Naive thymus-derived CD4-positive, alpha-beta T cell (primary cell): ENCODE measurements at places on chromosomes 2 and 18. TPM values are rescaled to one million over a fixed set of nuclear protein-coding genes. Genes with fewer than 3 reads are reported as not detected.
A peak's percentile ranks its signal among the peaks of the same experiment; 100 is the strongest.

Gene CERKL
- 4.5 TPM for polyA plus RNA-seq

Gene TTLL4
- 9.8 TPM for polyA plus RNA-seq

DNA sequence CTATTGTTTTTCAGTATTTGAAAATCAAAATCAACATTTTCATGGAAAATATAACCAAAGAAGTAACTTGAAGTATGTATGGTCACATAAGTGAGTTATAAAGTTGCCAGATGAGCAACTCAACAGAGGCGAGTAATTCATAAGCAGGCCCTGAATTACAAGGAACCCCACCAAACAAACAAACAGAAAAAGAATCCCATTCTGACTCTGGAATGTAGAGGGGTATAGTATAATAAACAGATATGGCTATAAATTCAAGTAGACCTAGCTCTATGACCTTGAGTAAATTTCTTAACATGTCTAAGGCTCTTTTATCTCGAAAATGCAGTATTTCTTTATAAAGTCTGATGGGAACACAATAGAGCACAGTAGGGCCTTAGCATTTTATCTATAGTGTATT is 4.7 kb upstream of the CDH2 start:
- no peak for DNase-seq

- no peak for DNase-seq
These were observed 88.8 kb downstream of the UXS1 start for GRCh38 chr2:106105151-106105922.

DNA sequence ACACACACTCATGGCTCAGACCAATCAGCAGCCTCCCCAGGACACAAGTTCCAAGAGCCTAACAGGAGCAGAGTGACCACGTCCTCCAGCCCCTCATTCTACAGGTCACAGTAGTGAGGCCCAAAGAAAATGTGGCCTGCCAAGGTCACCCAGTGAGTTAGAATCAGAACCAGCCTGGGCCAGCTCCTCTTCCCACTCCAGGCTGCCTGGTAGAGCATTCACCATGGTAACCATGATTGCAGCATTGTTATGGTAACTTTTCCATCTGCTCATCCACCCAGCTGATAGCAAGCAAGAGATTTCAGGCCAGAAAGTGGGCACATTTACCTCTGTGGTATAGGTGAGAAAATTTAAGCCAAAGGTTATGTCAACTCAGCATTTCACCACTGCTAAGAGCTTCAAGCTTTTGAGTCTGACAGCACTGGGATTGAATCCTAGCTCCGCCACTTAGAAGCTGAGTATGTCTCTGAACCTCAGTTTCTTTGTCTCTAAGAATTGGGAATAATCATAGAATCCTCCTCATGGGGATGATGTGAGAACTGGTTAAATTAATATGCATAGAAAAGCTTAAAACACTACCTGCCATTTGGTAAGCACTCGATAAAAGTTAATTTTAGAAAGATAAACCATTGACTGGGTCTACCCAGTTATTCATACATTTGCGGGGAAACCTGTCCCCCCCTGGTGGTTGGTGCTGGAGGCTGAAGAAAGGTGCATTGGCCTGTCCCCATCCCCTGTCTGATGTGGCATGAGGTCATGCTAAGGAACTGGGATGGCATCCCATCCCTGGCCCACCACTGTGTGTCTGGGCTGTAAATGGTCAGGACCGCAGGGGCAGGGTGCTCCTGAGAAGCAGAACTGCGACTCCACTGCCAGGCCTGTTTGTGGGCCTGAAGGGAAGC is 181.5 kb downstream of the KLHL29 start:
- peak; percentile 14 for DNase-seq

DNA sequence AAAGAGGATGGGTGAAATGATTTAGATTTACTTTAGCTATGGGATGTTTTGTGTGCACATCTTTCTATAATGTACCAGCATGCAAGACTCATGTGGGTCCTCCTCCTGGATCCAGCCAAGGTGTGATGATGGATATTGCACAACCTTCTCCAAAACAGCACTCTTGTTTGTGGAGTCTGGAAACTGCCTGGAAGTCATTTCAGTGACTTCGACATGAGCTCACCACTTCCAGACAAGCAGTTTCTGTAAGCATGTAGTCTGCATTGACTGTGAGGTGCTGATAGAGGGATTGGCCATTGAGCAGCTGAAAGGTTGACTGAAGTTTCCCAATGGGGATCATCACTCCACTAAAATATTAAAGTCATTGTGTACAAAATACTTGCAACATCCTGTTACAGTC is 154.0 kb downstream of the TRIB2 start:
- no peak for DNase-seq

DNA sequence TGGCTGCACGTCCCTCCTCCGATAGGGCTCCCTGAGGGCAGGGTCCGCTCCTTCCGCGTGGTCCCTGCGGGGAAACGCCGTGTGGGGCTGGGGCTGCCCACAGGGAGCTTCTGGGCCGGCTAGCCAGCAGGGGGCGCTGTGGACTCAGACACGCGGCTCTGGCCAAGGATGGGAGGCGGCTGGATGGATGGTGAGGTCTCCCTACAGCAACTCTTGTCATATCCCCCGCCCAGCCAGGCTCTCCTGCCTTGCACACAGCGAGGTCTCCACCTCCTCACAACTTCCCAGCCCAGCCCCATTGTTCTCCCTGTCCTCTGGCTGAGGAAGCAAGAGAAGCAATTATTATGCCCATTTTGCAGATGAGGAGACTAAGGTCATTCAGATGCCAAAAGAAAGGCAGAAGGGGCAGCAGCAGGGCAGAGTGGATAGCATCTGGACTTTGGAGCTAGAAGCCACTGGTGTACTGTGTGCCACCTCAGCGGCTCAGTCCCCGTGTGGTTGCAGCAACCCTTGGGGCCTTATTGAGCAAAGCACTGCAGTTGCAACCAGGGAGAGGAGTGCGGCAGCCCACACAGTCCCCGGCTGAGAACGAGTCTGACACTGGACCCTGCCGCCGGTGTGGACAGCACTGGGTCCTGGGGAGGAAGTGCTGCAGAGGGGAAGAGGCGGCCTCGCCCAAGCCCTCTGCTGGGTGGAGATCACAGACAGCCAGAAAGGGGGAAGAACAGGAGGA is 99.0 kb downstream of the ZFP36L2 start:
- DNase-seq = peak; percentile 73
